CD4-positive, alpha-beta T cell treated with Interleukin-15 for 1 hour (primary cell): ENCODE measurements at places on chromosomes 6 and 20.

DNA sequence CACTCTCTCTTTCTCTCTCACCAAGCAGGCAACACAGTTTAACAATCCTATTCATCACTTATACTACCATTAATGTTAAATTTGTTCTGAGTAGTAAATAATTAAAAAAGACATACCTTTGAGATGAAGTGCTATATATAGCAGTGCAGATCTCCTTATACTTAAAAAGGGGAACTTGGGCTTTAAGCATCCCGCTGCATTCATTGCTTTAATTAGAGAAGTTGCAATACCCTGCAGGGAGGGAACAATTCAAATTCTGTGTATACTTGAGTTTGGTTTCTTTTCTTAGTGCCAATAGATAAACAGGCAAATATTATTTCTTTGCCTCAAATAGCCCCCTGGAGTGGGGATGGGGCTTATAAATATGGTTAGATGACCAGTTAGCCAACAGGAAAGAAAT is 10.8 kb upstream of the ZBTB24 start:
- DNase-seq, result no peak

- DNase-seq, result no peak
Observed at GRCh38 chr20:2289475-2289874, 6.3 kb upstream of the TGM3 start.

DNA sequence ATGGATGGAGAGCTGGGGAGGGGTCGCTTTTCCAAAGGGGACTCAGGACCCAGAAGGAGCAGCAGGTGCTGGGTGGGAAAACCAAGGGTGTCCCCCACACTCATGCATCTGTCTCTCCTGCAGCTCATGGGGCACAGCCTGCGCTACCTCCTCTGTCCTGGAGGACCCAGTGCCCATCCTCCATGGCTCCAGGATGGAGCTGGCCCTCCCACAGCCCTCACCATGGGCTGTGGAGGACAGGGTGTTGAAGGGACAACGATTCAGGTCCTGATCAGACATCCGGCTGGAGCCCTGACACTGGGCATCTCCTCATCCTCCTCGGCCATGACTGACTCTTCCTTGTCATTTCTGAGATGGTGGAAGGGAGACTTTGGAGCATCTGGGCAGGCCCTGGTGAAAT is 97.9 kb upstream of the SULF2 start:
- no peak for DNase-seq

DNA sequence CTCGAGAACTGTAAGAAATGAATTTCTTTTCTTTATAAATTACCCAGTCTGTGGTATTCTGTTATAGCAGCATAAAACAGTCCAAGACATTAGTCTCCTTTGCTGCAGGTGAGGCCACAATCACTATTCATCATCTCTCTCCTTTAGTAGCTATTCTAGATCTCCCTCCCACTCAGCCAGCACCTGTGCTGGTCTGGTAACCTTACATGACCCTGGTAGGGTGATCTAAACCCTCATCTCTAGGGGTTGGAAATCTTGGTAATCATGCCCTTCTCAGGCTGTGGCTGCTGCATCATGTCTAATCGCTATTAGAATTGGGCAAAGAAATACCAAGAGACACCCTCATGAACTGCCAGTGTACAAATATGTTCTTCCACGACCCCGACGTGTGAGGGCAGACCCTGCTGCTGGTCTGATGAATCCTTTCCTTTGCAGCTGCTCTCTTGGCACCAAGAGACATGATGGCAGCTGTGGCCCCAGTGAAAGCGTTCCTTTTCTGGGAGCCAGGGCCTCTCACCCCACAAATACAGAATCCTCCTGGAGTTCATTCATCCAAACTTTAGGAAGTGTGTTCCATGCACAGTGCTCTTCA is 23.0 kb upstream of the IGF2R start:
- DNase-seq, result no peak

- no peak for DNase-seq
Observed at GRCh38 chr20:56222945-56223344, 25.6 kb upstream of the MC3R start.

- DNase-seq, result no peak
Observed at GRCh38 chr6:45982280-45983036, 33.2 kb downstream of the CLIC5 start.

DNA sequence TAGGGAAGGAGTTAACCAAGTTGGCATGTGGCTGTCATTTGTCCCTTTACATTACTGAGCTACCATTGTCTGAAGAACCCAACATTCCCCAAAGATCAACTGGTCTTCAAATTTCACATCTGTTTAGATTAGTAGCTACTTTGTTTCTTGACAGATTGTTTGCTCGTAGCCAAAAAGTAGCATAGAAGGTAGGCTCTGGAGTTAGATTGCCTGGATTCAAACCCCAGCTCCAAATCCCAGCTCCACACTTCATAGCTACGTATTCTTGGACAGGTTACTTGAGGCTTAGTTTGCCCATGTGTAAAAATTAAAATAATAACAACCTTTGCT is 1.1 kb downstream of the NFKBIL1 start:
- DNase-seq, result no peak

DNA sequence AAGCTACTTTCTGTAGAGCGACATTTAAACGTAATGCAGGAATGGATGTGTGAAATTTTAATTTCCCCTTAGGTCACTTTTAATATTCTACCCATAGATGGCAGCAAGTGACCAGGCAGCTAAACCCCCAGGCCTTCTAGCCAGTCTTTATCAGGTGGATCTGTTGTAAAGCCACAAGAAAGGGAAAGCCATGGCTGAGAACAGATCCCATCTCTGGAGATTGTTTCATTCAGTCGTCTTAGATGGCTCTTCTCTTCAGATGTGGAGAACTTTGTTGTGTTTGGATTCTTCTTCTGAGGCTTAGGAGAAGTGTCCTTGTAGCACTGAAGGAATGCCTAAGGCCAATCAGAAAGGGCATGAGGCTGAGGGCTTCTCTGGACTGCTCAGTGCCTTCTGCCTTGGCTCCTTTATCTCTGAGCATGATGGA is 15.8 kb upstream of the RNF182 start:
- DNase-seq, result peak; percentile 56

- DNase-seq, result no peak
Observed at GRCh38 chr20:12777016-12777415, 231.8 kb upstream of the SPTLC3 start.

GRCh38 chr20:17912916-17913315 is 55.7 kb downstream of the SNX5 start:
- DNase-seq, result no peak

DNA sequence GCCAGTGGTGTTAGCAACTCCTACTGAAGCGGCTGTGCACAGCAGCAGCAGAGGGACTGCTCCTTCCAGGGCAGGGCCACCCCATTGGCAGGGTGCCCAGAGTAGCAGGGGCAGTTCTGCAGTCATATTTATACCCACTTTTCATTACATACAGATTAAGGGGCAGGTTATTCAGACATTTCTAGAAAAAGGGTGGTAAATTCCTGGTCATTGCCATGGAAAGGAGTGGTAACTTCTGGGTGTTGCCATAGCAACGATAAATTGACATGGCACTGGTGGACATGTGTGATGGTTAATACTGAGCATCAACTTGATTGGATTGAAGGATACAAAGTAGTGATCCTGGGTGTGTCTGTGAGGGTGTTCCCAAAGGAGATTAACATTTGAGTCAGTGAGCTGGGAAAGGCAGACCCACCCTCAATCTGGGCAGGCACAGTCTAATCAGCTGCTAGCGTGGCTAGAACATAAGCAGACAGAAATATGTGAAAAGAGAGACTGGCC is 45.0 kb downstream of the IYD start:
- no peak for DNase-seq

GRCh38 chr20:57774111-57774880 is 64.5 kb upstream of the PMEPA1 start:
- no peak for DNase-seq

- DNase-seq, result no peak
Observed at GRCh38 chr20:44805979-44806620, 4.2 kb downstream of the RIMS4 start.

DNA sequence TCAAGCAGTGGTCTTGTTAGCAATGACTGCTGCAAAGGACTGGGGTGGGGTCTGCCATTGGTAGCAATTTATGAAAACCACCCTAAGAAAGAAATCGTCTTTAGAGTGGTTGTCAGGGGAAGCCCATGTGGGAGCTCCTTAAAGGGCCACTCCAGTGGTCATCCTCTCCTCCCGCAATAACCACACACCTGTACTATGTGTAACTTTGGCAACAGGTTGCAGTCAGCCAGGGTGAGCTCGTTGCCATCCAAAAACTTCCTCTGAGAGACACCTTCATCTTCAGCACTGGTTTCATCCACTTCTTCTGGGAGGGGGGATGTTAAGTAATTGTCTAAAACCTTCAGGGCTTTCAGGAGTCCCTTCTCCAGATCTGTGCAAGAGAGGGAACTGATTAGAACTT is 2.9 kb upstream of the DDAH2 start:
- DNase-seq, result no peak

DNA sequence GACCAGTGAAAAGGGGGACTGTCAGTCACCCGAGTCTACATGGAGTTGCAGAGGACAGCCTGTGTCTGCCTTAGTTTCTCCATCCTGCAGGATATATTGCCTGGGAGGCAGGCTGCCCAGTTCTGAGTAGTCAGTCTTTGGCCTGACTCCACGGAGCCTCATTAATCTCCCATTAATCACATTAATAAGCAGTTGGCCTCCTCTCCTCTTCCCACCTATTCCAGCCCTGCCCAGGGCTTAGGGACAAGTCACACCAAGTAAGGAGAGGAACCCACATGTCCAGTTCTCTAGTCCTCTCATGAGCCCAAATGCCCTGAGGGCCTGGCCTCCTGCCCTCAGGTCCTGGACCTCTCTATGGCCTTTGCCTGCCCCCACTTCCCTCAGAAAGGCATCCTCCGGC is 1.3 kb upstream of the MUCL3 start:
- DNase-seq, result no peak

DNA sequence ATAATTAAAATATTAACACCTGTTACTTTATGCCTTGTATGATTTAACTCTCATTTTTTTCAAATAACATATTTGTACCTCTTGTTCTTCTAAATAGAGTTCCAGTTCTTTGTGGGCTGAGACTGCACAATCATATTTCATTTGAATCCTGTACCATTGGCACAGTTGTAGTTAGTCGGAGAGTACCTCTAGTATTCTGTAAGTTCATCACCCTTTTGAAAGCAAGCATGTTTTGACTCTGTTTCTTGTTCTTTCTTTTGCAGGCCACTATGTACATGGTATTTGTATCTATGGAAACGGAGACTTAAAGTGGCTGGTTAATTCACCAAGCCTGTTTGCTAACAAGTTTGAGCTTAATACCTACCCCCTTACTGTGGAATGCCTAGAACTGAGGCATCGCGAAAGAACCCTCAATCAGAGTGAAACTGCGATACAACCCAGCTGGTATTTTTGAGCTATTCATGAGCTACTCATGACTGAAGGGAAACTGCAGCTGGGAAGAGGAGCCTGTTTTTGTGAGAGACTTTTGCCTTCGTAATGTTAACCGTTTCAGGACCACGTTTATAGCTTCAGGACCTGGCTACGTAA is 68.2 kb downstream of the C6orf52 start:
- DNase-seq, result no peak
